ENCODE measurements at places on chromosomes 3 and 15. TPM values are rescaled to one million over a fixed set of nuclear protein-coding genes. Genes with fewer than 3 reads are reported as not detected.

DNA sequence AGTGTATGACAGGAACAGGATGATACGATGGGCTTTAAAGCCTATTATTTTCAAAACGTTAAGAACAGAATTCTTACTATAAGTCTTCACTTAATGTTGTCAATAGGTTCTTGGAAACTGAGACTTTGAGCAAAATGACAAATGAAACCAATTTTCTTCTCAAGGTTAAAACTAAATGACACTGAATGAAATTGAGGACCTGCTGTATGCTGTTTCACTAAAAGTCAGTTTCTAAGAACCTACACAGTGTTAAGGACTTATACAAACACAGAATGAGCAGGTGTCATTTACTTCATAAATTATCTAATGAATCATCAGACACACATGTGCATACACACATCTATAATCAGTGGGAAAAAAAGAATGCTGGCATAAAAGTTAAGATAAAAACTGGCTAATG lies 106.9 kb downstream of the RFTN1 start:
- DNase-seq = no peak

DNA sequence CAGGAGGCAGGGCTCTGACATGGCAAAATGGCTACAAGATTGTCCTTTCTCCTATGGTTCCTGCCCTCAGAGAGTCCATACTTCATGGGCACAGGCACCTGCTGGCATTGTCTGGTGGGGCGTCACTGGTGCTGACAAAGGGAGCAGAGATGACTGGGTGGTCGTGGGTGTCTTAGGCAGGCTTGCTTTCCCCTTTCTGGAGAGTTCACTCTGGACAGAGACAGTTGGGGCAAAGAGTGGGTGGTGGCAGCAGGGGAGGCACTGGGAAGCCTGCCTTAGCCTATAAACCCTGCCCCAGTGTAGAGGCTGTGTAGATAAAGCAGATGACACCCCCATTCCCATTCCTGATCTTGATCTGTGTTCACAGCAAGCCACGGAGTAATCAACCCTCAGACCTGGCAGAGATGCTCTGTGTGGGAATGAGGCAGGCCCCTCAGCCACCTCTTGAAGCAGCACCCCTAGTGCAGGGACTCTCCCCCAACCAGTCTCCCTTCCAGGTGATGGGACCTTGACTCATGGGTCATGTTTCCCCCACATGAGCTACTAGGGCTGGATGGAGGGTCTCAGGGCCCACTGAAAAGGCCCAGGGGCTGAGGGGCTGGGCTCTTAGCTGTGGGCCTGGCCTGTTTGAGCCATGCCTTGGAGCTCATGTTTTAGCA lies 20.7 kb upstream of the DOCK3 start:
- DNase-seq = no peak

DNA sequence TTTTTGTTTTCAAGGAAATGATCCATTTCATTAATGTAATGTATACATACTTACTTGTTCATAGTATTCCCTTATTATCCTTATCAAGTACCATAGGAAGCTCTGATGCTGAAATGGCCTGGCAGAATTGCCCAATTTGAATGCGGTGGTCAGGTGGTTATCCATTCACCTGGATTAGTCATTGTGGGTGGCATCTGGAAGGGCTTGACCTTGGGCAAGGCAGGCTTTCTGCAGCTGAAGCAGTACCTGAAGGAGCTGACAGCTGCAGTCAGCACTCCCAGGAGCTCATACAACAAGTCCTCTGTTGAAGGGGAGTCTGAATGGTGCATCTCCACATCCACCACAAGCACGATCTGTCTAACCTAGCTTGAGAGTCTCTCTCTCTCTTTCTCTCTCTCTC lies 12.2 kb upstream of the IQCF5 start:
- DNase-seq = no peak

- DNase-seq = no peak
These were observed 82.2 kb downstream of the SCN11A start for GRCh38 chr3:38969317-38970235.

DNA sequence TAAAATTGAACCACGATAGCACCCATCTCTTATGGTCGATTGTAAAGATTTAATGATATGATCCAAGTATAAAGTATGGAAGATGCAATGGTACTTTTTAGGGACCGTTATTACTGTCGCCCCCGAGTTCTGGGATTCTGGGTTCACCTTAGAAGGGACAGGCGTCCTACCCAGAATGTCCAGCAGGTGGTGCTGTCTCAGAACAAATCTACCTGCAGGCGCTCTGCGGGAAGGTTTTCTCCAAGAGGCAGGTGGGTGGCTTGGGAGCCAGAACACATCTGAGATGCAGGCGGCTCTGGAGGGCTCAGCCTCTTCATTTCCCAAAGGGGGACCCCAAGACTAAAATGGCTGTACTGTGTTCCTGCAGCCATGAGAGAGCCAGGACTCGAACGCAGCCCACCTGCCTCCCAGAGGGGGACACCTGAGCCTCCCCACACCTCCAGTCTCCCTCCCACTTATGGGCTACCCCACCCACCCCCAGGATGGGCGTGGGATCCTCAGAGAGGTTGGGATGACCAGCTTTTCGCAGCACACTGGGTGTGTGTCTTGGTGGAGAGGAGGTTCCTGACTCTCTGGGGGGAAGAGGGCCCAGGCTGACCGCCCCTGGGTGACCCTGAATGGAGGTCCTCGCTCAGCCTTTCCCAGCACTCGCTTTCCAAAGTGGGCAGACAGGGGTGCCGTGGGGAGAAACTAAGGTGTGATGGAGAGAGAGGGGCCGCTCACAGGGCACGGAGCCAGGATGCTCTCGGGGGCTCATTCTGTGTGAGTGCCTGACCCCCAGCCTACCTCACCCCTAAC lies 28.1 kb upstream of the CORO2B start:
- no peak for DNase-seq

Gene RBP2
- total RNA-seq = 5.3 TPM

DNA sequence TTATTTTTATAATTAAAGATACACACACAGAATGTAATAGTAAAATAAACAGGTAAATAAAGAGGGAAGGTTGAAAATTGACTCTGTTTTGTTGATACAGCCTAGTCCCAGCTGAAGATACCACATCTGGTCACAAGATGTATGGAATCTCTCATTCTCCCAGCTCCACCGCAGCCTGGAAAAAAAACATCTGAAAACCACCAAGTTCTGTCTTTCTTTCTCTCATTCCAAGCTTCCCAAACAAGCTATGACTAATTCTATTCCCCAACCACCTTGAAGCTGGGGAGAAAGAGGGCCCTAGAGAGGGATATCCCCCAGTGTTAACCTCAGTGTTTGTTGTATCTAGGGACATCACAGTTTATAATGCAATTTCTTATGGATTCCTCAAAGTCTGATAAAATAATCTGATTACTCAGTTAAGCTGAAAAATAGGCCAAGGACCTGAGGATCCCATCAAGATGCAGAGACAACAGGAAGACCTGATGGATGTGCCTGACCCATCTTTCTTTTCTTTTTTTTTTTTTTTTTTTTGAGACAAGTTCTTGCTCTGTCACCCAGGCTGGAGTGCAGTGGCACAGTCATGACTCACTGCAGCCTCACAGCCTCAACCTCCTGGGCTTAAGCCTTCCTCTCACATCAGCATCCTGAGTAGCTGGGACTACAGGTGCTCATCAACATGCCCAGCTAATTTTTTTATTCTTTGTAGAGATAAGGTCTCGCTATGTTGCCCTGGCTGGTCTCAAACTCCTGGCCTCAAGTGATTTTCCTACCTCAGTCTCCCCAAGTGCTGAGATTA lies 38.1 kb downstream of the SRGAP3 start:
- DNase-seq = peak; percentile 16

DNA sequence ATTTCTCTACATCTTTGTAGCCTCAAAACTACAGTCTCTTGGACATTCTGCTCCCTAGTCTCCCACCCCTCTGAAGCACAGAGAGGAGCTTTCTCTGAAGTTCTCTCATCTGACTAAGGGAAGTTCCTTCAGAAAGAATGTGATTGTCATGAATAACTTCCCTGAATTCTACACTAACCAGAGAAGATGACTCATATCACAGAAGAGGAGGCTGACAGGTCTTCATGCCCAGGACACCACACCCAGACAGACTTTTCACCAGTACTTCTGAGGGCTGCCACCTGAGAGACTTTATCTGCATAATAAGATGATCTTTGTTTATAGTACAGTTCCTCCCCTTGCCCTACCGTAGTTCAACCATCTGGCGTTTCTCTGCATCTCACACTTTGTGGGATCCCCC lies 52.8 kb downstream of the CDIN1 start:
- no peak for DNase-seq

Gene GLDN
- total RNA-seq = 194 TPM

- DNase-seq = no peak
These were observed 21.8 kb downstream of the PCOLCE2 start for GRCh38 chr3:142866841-142867631.

- DNase-seq = no peak
These were observed 6.7 kb upstream of the CMTM7 start for GRCh38 chr3:32384938-32385337.

- DNase-seq = no peak
These were observed 39.6 kb downstream of the VGLL3 start for GRCh38 chr3:86951322-86951721.

DNA sequence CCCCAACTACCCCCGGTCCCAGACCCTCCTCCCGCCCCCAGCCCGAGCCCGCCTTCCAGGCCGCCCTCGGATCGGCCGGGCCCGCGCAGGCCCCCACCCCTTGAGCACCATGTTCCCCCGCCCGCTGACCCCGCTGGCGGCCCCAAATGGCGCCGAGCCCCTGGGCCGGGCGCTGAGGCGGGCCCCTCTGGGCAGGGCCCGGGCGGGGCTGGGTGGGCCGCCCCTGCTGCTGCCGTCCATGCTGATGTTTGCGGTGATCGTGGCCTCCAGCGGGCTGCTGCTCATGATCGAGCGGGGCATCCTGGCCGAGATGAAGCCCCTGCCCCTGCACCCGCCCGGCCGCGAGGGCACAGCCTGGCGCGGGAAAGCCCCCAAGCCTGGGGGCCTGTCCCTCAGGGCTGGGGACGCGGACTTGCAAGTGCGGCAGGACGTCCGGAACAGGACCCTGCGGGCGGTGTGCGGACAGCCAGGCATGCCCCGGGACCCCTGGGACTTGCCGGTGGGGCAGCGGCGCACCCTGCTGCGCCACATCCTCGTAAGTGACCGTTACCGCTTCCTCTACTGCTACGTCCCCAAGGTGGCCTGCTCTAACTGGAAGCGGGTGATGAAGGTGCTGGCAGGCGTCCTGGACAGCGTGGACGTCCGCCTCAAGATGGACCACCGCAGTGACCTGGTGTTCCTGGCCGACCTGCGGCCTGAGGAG lies 472 bp downstream of the CHST14 start:
- no peak for DNase-seq

Gene MYLK
- total RNA-seq = 80.3 TPM

DNA sequence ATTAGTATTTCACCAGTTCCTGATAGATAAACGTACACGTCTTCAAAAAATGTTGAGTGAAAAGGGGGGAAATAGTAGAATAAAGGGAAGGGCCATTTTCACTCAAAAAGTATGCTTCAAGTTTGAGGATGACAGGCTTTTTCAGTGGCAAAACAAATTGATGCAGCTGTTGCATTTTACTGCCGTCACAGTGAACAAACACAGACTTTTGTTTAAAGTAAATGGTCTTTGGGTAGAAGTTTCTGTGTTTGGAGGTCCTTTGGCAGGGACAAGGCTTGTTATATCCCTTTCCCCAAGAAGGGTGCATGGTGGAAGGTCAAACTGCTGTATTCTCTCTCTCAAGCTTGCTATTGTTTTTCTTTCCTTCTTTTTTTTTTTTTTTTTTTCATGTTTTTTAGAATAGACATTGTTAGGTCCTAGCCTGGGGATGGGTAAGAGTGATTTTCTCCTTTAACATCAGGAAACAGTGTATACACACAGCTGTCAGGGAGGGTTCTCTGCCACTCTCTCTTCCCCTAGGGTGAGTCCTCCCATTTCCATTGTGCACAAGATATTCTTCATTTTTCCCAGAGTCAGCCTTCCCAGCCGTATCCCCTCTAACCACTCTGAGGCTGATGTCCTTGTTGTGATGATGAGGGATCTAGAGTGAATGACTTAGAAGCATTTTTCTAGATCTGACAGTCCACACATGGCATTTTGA lies 6.6 kb upstream of the SUCNR1 start:
- no peak for DNase-seq

Gene CNOT10
- total RNA-seq = 26.0 TPM

- no peak for DNase-seq
These were observed 40.3 kb downstream of the USP50 start for GRCh38 chr15:50506121-50506520.

GRCh38 chr3:45583021-45583851 lies 11.3 kb upstream of the LIMD1 start:
- no peak for DNase-seq

Gene GAP43
- total RNA-seq = not detected

DNA sequence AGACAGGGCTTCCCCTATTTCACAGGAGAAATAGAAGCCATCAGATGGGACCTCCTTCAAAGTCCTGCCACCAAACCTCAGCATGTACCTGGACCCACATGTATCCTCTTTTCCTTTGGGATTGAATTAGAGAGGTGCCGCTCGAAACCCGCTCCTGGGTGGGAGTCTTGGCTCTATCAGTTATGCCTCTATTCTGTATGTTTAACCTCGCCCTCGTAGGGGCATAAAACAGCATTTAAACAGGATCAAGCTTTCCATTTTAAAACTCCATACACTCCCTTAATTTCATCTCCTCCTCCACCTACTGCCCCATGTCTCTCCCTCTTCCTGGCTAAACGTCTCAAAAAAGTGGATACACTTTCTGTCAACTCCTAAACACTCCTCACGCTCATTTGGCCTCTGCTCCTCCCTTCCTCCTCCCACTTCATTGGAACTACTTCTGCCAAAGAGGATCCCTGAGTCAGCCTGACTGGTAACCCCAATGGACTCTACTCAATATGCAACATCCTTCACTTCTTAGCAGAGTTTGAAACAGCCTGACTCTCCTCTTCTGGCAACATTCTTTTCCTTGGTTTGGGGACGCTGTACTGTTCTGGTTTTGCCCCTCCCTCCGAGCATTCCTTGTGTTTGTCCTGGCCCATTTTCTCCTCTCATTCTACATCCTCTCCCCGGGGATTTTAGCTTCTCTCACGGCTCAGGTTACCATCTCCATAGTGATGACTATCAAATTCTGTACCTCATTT lies 23.0 kb upstream of the MUC20 start:
- no peak for DNase-seq

DNA sequence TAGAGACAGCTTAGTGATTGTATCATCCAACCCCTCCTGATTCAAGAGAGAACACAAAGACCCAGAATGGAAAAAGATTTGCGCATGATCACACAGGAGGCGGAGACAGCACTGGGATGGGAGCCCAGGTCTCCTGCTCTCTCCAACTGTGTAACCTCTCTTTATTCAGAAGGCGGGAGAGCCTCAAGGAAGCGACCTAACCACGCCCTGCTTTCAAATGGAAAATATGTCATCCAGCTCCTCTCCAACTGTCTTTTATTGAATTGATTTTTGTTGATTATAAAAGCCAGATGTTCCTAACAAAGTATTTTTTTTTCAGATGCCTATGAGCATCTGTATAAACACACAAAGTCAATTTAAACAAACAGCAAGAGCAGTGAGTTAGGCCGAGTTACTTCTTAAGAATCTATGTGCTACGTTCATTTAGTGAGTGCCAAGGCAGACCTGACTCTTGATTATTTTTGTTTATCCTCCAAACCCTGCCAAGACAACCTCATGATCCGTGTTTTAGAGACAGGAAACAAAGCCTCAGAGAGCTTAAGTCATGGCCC lies 74.5 kb downstream of the BFSP2 start:
- no peak for DNase-seq

Gene ROPN1
- total RNA-seq = not detected

- DNase-seq = no peak
These were observed 90.1 kb downstream of the PCSK6 start for GRCh38 chr15:101399431-101399830.
